ENCODE measurements at places on chromosomes 3 and 15.

GRCh38 chr15:65329984-65330735 is 25.7 kb downstream of the RNU5B-1 start:
- no peak for DNase-seq

DNA sequence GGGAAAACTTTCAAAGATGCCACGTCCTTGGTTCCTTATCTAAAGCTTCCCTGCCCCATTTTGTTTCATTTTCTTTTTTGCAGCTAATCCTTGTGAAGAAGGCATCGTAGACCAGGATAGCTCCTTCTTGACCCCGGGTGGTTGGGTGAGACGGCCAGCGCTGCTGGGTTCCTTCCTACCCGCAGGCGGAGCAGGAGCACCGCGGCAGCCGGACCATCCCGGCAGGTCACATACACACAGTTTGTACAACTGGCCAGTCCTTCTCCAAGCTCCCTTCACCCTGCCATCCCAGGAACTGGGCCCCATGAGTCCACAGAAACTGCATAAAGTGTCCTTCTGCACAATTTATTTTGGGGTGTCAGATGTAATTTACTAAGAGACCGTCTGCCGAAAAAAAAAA is 83.9 kb downstream of the MEGF11 start:
- no peak for DNase-seq

DNA sequence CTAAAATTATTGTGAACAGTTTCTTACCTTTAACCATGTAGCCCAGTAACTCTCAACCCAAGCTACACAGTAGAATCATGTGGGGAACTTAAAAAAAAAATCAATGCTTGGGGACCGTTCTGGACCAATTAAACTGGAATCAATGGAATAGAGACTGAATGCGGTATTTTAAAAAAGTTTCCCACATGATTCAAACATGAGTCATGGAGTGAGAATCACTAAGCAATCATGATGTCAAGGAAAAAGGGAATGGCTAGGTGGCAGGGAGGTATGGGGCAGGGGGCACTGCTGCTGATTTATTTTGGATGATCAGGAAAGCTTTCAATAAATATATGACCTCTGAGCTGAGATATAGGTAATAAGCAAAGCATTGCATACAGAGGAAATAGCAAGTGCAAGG is 250.5 kb upstream of the RORA start:
- DNase-seq = no peak

DNA sequence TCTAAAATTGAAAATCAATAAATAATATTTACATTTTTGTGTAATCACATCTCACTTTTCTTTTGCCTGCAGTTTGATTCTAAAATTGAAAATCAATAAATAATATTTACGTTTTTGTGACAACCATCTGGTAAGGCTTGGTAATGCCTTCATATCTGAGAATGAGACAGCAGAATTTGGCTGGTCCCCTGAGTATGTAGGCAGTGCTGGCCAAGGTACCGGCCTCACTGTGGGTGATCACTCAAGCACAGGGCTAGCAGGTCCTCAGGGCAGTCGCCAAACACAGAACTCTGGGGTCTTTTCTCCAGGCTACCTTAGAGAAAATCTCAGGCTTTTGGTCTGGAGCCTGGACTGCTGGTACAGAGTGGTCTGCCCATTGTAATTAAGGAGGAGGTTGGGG is 26.2 kb downstream of the RTP3 start:
- no peak for DNase-seq

DNA sequence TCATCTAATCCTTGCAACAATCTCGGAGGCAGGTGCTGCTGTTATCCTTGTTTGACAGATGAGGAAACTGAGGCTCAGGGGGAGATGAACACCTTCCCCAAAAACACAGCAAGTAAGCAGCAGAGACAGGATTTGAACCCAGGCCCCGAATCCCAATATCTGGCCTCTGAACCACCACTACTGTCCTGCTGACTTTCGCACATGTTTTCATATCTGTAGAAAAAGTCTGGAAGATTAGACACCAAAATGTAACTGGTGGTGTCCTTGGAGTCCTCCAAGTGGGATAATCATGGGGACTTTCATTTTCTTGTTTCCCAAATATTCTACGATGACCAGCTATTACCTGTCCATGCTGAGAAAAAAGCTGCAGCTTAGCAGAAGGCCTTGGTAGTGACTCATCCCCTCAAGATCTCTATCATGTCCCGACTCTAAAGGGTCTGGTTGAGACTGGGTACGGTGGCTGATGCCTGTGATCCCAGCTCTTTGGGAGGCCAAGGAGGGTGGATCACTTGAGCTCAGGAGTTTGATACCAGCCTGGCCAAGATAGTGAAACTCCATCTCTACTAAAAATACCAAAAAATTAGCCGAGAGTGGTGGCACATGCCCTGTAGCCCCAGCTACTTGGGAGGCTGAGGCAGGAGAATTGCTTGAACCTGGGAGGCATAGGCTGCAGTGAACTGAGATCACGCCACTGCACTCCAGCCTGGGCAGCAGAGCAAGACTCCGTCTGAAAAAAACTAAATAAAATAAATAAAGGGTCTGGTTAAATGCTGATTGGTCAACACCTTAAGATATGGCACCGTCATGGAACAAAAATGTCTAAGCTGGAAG is 8.6 kb downstream of the IRAK2 start:
- DNase-seq = no peak

- DNase-seq = no peak
Observed at GRCh38 chr15:34331809-34332208, 5.8 kb downstream of the SLC12A6 start.

DNA sequence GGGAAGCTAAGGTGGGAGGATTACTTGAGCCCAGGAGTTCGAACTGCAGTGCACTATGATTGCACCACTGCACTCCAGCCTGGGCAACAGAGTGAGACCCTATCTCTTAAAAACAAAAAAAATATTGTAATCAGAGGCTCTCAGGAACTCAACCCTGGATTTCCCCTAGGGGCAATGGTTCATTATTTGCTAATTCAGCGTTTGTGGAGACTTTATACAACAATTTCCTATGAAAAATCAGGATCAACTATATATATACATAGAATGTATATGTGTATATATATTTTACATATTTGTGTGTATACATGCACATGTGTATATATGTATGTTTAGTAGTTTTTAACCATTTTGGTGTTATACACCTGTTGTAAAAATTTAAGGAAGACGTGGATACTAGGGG is 463.1 kb downstream of the FHIT start:
- DNase-seq = no peak

DNA sequence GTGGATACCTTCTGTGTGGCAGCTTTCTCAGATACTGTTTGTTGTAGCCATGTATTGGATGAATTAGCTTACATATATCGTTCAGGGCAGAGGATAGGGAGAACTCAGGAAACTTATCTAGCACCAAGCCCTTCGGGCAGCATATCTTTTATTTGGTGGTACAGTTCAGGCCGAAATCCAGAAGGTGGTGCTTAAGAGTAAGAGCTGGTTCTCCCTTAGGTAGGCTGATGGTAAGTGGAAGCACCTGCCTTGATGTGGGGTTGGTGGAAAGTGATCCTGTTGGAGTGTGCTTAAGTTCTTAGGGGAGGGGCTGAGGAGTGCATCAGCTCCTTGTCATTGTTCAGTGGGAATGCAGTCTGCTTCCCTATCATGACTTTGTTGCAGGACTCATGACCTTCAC is 187.5 kb downstream of the DOCK3 start:
- no peak for DNase-seq

GRCh38 chr15:90432253-90432652 is 44.2 kb downstream of the IQGAP1 start:
- no peak for DNase-seq

DNA sequence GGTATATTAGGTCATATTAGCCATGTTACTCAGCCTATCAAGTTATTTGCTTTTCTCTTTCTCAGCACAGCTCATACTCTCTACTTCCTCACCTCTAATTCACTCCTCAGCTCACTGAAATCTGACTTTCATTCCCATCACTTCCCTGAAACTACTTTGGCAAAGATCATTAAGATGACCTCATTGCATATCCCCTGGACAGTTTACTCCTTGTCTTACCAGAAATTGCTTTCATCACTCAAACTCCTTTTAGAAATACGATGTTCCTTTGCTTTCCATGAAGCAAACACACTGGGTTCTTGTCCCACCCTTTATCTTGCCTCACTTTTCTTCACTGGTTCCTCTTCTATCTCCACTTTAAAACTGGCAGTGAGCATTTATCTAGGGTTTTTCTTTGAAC is 354.4 kb downstream of the TUSC7 start:
- no peak for DNase-seq

- no peak for DNase-seq
Observed at GRCh38 chr3:193928354-193929209, 207.4 kb upstream of the HES1 start.

- no peak for DNase-seq
Observed at GRCh38 chr3:104610730-104611652, 755.7 kb upstream of the ALCAM start.

DNA sequence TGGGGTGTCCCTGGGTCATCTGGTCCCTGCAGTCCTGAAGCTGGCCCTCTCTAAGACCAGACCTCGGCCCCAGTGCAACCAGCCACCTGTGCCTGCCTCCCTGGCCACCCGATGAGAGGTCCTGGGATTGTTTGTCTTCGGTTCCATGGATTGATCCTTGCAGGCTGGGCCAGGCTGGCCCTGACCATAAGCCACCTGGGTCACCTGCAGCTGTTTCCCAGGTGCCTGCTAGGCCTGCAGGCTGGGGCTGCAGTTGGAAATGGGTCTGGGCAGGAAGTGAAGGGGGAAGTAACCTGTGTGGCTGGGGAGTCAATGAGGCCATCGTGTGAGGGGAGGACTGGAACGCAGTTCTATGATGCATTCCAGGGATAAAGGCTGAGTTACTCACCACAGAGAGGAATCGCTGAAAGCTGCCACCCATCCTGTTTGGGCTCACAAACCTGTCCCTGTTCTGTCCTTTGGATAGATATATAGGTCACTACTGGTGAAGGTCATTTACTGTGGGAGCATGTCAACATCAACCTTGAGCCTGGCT is 30.9 kb upstream of the VPS8 start:
- no peak for DNase-seq

All from stimulated activated CD8-positive, alpha-beta memory T cell treated with anti-CD3 and anti-CD28 coated beads, Interleukin-4, amount 100 ng/mL, for 4 hours (primary cell).